ENCODE measurements at places on chromosomes 12 and 14.
A peak's percentile ranks its signal among the peaks of the same experiment; 100 is the strongest.

DNA sequence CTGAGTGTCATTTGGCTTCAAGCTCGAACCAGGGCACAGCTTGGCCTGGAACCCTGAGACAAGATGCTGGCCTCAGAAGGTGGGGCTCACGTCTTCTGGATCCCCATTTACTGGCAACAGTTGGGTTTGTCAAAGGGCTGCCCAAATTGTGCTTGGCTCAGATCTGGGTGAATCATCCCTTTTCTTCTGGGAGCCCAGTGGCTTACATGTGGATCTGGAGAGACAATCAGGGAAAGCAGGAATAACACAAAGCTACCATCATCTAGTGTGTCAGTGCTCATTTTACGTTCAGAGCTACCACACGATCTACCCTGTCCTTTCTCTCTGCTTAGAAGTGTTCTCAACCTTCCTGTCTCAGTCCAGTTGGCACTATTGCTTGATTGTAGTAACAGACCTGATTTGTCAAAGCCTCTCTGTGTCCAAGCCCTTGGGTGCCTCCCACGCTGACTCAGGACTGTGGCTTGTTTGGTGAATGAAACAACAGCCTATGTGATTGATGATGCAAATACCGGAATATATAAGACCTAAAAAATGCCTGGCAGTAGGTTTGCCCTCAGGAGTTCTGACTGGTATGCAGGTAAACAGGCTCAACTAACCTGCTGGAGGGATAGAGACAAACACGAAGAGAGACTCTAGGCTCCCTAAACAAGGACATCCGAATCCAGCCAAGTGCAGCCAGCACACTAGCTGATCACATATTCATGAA, 974.3 kb downstream of the VRK1 start:
- DNase-seq: no peak

DNA sequence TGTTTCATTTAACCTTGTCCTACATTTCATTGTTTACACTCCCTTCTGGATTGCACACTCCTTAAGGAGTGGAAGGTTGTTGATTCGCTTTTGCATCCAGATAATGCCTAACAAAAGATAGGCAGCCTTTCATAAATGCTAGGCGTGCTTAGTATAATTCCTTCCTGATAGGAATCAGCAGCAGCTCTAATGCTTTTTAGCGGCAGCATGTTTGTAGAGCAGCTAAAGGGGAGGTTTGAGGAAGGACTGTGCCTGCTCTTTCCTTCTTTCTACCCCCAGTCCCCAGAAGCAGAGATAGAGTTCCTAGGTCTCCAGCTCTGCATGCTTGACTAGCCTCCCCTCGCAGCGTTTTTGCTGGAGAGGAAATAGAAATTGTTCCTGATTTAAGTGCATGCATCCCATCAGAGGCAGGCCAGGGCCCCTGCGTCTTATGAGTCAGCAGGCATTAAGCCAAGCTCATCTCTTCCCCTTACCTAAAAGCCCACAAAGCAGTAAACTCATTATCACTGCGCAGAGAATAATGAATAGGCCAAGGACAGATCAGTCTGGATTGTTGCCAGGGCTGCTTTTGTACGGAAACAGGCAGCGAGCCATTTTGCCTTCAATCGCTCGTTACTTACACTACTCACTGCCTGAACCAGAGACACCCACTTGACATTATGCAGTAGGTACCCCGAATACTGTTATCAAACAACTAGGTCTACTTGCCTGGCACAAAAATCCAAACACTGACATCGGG, 14.0 kb upstream of the TBPL2 start:
- DNase-seq: no peak

GRCh38 chr12:109736552-109737108, 23.0 kb downstream of the FAM222A start:
- peak; percentile 83 for DNase-seq

DNA sequence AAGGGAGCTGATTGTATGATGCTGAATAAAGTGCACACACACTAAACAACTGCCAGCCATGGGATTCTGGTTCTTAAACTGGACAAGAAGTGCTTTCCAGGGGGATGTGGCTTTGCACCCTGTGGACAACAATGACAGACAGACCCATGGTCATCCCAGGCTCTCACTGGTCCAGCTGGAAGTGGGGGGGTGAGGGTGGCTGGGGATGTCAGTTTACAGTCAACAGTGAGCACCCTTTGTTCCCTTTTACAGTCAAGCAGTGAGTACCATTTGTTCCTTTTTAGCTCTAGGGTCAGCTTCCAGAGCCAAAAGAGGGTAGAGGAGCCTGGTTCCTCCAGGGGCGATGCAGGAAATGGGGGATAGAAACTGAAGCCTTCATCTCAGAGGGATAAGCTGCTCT, 100.7 kb downstream of the SMOC1 start:
- no peak for DNase-seq

DNA sequence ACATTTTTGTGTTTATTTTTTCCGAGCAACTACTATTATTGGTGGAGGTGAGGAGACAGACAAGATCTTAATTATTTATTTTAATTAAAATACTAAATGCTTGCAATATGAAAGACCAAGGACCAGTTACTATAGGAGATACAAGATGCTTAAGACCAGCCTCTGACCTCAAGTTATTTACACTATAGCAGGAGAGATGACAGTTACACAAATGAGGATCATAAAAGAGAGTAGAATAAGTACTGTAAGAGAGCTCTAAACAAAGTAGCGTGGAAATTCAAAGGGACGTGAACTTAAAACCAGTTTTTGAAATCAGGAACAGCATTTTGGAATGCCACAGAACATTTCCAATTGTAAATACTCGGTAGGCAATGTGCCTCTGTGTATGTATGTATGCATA, 128.0 kb upstream of the ATF1 start:
- no peak for DNase-seq

DNA sequence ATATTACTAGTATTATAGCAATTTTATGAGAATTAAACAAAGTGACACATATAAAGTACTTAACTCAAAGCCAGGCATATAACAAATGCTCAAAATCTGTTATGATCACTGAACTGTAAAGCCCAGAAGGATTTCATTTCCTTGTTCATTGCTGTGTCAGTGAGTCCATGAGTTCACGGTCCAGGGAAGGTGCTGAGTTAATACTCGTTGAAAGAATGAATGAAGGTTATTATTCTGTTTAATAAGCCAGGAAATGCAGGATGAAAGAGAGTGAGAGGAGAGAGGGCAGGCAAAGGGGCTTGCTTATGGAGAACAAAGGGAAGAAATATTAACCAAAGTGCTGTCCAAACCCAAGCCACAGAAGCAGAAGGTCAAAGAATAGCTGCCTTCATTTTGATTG, 40.2 kb upstream of the NT5DC3 start:
- DNase-seq: no peak

DNA sequence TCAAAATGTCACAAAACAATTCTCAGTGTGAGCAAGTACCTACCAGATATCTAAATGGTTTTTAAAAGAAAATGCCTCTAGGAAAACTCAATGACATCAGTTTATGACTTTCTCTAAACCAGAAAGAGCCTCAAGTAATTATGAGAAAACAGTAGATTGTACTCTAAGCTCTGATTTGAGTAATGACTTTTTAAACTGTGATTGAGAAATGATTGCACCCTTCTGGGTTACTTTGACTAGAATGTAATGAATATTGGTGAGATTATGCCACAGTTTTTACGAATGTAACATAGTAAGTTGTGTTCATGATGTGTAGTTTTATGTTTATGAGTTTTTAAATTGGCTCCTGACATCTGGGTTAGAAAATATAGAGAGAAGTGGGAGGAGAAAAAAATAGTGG, 68.8 kb downstream of the ALX1 start:
- DNase-seq: no peak

DNA sequence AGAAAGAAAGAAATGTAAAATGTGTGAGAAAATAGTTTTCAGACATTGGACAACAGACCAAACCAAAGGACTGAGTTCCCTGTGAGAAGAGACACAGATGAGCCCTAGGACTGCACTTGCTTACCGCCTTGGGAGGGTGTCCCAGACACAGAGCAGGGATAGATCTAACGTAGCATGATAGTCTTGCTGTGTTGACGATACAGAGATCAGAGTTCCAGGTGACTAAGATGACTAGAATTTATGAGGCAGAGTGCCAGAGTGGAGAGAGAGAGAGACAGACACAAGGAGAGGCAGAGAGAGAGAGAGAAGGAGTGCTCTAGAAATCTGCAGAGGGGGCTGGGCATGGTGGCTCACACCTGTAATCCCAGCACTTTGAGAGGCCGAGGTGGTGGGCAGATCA, 148.2 kb upstream of the LMNTD1 start:
- DNase-seq: no peak

GRCh38 chr14:93150227-93151208, 34.2 kb downstream of the MOAP1 start:
- DNase-seq: no peak

DNA sequence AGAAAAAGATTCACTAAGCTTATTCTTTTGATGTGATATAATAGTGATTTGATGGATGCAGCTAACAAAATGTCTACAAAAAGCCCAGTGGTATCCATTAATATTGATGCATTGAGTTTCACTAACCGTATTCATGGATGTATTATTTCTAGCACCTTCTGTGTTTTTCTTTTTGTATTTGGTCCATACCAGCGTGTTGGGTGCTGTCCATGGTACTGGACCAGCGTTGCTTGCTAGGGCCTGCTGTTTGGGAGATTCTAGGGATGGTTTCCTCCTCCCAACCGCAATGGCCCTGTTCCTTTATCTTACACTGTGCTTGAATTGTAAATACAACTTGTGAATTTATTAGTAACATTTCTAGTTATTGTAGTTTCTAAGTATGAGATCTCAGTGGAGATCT, 31.7 kb downstream of the ANO4 start:
- peak; percentile 28 for DNase-seq

DNA sequence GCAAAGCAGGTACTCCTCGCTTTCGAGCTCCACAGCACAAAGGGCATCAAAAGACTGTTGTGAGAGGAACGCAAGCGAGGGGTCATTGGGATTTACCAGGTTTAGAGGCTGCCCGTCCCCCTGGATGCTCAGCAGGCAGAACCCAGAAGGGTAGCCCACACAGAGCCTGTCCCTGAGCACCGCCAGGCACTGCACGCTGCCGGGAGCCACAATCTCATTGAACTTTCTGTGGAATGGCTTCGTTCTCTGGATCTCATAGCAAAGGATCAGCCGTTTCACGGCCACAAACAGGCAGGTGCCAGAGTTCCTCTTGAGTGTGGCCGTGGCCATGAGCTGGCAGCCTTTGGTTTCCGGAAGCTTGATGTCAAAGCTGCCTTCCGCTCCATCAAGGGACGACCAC, 21.5 kb downstream of the AMN start:
- DNase-seq: no peak

- DNase-seq: no peak
These were observed 91.6 kb upstream of the PTPRQ start for GRCh38 chr12:80352474-80352873.

GRCh38 chr14:94458558-94459205, 6.1 kb upstream of the SERPINA11 start:
- DNase-seq: no peak

GRCh38 chr12:89064780-89065179, 287.5 kb downstream of the DUSP6 start:
- no peak for DNase-seq

DNA sequence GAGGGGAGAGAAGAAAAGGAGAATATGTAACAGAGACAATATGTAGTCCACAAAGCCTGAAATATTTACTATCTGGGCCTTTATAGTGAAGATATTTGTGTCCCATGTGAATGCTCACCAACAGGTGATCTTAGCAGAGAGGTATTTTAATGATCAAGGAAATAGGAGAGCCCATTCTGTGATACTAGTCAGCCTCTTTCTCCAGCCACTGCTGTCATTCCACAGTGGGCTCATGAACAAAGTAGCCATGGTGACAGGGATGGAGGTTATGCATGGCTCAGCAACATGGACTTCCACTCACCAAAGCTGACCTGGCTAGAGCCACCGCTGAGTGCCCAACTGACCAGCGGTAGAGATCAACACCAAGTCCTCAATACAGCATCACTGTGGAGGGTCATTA, 58.2 kb downstream of the OSBPL8 start:
- no peak for DNase-seq

DNA sequence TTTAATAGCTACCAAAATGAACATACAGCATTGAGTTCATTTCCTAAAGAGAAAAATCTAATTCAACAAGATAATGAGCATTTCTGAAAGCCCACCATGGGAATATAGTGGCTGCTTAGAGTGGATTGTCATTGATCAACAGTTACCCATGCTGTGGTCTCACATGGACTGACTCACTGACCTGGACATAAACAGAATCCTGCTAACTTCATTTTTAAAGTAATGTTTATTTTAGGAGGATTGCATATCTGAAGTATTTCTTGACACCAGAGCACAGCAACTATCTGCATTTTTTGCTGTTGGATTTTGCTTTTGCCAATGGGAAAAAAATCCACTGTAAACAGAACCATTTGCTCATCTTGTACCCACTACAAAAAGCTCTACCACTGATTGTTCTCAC, 71.7 kb downstream of the KCNC2 start:
- no peak for DNase-seq

- DNase-seq: no peak
These were observed 2.7 kb downstream of the CS start for GRCh38 chr12:56297400-56297799.

GRCh38 chr12:65308601-65309071, 30.2 kb downstream of the MSRB3 start:
- no peak for DNase-seq

- no peak for DNase-seq
These were observed 4.3 kb upstream of the IL26 start for GRCh38 chr12:68229956-68230355.

DNA sequence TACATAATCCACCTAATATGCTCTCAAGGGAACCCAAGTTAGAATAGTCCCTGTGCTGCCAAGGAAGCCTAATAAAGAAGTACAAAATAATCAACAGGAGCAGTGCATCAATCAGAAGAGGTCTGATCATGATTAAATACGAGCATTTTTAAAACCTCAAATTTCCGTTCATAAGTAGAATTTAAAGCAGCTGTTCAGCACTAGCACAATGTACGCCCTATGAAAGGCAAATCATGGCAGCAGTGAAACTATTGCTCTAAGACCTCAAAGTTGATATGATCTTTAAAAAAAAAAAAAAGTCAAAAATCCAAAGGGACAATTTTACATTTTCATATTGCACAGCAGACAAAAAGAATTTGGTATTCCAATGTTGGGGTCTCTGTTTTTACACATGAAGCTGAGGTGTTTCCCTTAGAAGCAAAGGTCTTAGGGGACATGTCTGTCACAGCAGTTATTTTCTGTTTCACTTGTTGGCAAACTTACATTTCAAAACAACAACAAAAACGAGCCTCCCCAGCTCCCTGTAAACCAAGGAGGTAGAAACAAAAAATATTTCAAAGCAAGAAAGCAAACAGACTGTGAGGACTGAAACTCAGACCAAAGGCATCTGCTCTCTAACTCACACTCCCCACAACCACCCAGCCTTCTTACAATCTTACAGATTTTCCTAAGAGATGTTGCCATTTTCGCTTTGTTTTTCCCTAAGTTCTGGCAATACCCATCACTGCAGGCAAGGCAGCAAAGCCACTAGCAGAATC, 28.2 kb downstream of the SOX5 start:
- DNase-seq: no peak
